ENCODE measurements at places on chromosomes 11 and 22. TPM values are rescaled to one million over a fixed set of nuclear protein-coding genes. Genes with fewer than 3 reads are reported as not detected.

- DNase-seq, result no peak
Measured at GRCh38 chr22:35186492-35186891, 70.8 kb upstream of the HMGXB4 start.

- no peak for DNase-seq
Measured at GRCh38 chr11:13760115-13760514, 91.6 kb downstream of the FAR1 start.

- no peak for DNase-seq
Measured at GRCh38 chr11:123323568-123323967, 106.5 kb upstream of the GRAMD1B start.

GRCh38 chr11:26947379-26947844 is 46.5 kb upstream of the FIBIN start:
- no peak for DNase-seq

DNA sequence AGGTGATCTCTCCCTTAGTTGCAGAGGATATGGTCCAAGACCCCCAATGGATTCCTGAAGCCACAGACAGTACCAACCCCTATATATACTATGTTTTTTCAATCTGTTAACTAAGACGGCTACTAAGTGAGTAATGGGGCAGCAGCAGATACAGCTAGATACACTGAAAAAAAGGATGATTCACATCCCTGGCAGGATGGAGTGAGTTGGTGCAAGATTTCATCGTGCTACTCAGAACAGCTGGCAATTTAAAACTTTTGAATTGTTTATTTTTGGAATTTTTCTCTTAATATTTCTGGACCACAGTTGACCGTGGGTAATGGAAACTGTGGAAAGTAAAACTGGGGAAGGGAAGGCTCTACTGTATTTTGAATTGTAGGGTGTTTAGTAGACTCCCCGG is 17.0 kb upstream of the TMEM218 start:
- DNase-seq, result no peak

GRCh38 chr11:38952698-38953097 is 2354.7 kb upstream of the RAG2 start:
- DNase-seq, result no peak

Gene MGAT3
- 38.5 TPM for total RNA-seq

Gene LMNTD2
- total RNA-seq, result 2.8 TPM

Gene SCGB1D2
- not detected for total RNA-seq

Data from GM12878 (cell line).